ENCODE measurements at places on chromosomes 2 and 18.

DNA sequence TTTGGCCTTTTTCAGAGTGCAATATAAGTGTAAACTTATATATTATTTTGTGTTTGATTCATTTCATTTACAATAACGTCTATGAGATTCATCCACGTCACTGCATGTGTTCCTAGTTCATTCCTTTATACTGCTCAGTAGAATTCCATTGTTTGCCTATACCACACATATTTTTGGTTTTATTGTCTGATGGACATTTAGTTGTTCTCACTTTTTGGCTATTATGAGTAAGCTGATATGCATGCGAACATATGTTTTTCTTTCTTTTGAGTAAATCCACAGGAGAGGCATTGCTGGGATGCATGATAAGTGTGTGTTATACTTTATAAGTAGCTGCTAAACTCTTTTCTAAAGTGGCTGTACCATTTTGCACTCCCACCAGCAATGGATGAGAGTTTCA lies 314.8 kb upstream of the HS6ST1 start:
- DNase-seq = peak; percentile 26

DNA sequence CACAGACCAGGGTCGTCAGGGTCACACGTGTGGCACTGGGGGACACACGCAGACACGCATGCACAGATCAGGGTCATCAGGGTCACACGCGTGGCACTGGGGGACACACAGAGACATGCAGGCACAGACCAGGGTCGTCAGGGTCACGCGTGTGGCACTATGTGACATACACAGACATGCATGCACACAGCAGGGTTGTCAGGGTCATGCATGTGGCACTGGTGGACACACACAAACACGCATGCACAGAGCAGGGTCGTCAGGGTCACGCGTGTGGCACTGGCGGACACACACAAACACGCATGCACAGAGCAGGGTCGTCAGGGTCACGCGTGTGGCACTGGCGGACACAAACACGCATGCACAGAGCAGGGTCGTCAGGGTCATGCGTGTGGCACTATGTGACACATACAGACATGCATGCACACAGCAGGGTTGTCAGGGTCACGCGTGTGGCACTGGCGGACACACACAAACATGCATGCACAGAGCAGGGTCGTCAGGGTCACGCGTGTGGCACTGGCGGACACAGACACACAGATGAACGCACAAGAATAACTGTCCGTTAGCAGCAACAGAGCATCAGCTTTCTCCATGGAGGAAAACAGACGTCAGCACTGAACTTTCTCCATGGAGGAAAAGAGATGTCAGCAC lies 34.9 kb downstream of the HDAC4 start:
- DNase-seq = no peak

DNA sequence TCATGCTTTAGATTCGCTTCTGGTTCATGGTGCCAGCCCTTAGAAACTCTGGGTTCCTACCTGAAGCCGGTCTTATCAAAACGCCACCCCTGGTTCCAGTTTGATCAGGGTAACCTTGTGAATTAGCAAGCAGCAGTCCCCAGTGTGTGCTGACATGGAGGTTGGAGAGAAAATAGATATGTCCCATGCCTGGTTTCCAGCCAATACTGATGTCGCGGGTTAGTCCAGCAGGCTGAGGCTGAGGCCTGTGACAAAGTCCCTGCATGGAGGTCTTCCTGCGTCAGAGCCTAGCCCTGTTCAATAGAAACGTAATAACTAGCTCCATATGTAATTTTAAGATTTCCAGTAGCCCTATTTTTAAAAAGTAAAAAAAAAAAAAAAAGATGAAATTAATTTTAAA lies 28.2 kb downstream of the LPIN1 start:
- peak; percentile 9 for DNase-seq

GRCh38 chr2:230166557-230167170 lies 53.1 kb downstream of the SP110 start:
- DNase-seq = no peak

DNA sequence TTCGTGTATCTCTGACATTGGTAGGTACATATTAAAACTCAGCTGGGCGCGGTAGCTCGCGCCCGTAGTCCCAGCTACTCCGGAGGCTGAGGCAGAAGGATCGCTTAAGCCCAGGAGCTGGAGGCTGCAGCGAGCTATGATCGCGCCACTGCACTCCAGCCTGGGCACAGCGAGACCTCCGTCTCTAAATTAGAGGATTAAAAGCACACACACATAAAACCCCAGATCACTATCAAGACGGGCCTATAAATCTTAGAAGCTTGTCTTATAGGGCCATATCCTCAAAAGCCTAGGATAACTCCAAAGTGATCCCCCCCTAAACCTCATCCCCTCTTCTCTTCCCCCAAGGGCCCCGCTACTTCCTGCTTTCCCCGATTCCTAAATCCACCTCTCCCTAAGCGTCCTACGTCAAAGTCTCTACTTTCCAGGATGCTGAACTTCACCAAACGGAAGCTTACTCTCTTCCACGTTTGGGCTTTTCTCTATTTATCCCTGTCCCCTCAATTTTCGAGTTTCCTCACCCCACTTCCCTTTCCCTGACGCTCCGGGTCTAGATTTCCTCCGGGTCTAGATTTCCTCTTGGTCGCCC lies 707 bp downstream of the KRCC1 start:
- DNase-seq = peak; percentile 62

DNA sequence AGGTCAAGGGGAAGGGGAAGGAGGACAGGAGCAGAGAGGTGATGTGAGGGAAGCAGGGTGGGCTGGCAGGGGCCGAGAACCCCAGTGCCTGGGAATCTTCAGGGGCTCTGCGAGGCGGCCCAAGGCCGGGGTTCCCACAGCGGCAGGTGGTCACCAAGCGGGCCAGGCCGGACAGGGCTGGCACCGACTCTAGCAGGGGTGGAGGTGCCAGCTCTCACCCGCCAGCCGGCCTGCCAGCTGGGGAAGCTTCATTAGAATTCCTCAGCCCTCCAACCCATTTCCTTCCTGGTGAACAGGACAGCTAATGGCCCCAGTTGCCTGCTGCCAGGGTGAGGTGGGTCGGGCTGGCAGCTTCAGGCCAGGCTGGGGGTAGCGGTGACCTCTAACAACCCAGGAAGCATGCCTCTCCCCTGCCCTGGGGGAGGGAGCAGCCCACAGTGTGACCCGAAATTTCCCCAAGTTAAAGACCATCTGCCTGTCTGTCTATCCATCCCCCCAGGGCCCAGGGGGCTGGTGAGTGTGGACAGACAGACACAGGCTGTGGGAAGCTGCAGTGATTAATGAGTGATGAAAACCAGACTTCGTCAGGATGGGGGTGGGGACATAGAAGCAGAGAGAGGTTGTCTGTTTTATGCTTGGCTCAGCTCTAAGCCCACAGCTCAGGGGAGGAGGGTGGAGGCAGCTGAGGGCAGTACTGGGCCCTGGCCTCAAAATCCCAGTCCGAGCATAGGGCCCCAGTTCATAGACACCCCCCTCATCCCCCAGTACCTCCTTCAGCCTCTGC lies 144.1 kb downstream of the ZFP36L2 start:
- DNase-seq = peak; percentile 78

- no peak for DNase-seq
Measured at GRCh38 chr2:195694553-195694952, 37.5 kb downstream of the SLC39A10 start.

DNA sequence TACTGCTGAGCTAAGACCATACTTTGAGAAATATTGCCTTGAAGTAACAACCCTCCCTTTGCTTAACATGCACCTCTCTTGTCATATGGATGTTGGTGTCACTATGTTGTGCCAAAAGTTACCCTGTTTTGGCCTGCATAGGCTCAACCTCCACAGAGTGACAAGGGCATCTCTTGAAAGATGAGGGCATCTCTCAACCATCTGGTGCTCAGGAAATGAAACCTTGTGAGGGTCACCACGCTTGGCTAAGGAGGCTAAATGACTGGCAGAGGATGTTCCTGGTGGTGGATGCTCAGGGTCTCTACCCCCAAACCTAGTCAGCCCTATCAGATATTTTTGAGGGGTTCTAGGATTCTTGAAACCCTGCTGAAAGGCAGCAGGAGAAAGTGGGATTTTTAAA lies 2.3 kb downstream of the LHCGR start:
- DNase-seq = no peak

DNA sequence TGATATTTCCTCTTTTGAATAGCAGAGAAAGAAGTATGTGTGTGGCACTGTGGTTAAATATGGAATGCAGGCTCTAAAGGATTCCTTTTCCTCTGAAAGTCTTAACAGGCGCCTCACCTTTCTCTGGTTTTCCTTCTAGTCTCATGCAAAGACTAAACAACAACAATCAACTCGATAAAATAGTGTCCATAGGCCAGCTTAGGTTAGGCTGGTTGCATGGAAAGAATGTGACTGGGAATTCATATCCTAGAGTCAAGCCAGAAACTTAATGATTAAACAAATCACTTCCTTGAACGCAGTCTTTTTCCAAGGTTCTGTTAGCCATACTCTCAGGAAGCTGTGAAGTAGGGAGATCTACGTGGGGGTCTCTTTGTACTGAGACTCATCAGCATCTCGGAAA lies 800.8 kb upstream of the ID2 start:
- peak; percentile 40 for DNase-seq

GRCh38 chr2:217222309-217222910 lies 362.5 kb upstream of the TNP1 start:
- no peak for DNase-seq

DNA sequence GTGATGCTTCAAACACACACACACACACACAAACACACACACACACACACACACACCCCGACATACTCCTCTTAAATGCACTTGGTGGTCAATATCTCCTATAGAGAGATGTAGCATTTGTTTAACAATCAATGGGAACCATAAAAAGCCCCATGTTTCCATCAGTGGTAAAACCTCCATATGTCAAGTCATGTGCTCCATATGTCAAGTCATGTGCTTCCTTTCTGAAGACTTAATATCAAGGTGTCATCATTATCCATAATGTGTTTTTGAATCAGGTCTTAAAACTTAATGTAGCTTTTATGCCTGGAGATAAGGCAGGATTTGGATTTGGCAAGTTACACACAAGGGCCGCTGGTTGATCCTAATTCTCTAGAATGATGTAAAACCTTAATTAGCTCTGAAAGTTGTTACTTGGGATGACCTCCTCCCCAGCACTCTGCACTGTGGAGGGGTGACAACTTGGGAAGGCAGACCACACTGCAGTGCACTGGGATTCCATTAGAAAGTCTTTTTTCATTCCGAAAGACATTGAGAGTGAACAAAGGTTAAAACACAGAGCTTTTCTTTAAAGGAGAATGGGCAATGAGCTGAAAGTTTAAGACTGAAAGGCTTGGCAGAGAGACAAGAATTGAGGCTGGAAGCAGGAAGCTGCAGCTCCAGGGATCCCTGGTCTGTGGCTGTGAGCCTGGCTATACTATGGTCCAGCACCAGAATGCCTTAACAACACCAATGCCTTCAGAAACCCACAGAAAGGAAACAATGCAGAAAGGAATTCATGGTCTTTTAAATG lies 26.4 kb downstream of the ALK start:
- peak; percentile 4 for DNase-seq

DNA sequence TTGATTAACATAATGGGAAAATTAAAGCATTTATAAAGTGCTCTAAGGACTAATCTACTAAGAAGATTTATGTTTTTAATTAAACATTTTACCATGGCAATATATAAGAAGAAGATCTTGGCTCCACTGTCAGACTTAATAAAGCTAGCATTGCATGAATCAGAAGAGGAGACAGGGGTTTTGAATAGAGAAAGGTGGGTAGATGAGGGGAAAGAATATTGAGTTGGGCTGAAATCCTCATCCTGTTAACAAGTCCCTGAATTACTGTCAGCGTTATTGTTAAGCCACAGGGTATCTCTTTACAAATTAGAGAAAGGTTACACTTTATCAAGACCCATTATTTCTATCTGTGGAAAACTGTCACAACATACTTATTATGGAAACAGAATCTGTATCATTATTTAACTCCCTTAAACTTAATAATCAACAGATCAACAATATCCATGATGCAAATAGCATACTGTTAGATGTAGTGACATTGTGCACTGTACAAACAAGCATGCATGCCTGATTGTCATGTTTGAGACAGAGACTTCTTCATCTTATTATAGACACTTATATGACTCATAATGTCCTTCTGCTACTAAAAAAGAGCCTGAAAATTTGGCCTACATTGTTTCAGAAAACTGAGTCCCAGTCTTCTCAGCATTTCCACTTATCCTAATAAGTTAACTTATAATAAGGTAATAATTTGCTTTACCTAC lies 304.1 kb downstream of the NRXN1 start:
- DNase-seq = no peak

DNA sequence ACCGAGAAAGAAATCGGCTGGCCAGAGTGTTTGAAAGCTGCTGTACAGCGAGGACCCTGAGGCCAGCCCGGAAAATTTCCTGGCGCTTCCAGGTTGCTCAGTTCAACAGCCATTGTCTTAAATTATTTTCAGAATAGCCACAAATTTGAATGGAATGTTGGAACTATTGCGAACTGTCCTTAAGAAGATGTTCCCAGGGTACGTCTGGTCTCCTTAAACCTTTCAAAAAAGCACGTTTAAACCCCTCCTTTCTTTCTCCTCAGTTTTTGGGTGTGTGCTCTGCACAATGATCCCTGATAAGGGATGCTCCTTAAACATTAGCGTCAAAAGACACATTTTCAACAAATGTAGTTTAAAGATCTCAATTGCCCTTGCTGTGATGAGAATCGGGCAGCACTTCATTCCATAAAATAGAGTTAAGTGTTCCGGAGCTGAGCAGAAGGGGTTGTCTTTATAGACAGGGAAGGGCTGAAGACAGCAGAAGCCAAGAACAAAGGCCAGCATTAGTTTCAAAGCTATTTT lies 14.5 kb upstream of the LPIN2 start:
- DNase-seq = no peak

DNA sequence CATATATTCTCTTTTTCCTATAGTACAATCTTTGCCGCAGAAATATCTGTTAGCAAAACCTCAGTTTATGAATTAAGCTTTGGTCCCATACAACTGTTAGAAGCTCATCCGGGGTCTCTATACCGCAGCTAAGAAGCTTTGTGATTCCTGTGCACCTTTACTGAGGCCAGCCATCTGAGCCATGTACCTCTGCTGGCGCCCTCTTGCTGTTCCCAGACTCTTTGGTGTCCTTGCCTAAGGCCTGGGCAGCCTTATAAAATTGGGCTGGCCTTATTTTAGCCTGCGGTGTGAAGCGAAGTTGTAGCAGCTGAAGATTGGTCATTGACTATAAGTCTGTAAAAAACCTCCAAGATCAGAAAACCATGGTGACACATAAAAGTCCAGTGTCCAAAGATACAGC lies 1135.1 kb upstream of the CHAC2 start:
- no peak for DNase-seq

DNA sequence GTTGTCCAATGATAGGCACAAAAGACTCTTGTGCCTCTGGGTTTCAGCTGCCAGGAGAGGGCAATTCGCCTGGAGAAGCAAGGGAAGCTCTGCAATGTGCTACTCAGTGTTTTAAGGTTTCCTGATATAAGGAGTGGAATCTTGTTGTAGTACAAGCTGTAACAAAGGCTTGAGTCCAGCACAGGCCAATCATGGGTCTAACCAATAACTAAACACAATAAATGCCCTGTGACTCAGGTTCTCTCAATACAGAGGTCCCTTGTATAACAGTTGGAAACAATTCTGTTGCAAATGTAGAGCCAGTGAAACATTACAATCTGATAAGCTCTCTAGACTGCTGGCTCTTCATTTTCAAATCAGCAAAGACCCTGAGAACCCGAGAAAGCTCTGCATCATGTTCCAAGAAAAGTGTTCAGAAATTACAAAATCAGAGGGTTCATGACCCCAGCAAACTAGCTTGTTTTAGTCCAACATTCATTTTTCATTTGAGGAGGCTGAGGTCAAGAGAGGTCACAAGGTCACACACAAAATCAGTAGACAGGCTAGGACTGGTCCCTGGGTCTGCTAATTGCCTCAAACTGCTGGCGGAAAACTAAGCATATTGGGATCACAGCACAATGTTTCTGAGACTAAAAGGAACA lies 59.0 kb upstream of the DNMT3A start:
- no peak for DNase-seq

- DNase-seq = peak; percentile 56
Measured at GRCh38 chr2:127864877-127865276, 6.9 kb upstream of the POLR2D start.

Data from GM23248 (cell line).